ENCODE measurements at places on chromosomes 13 and 19. TPM values are rescaled to one million over a fixed set of nuclear protein-coding genes. Genes with fewer than 3 reads are reported as not detected.

The ITGBL1 gene
- 45.1 TPM for total RNA-seq

The PRMT1 gene
- total RNA-seq, result 298 TPM

The KCNK6 gene
- 3.0 TPM for total RNA-seq

The ZNF763 gene
- total RNA-seq, result 2.5 TPM

The PINLYP gene
- 7.2 TPM for total RNA-seq

The NLRP7 gene
- total RNA-seq, result not detected

The YJEFN3 gene
- 0.51 TPM for total RNA-seq

The VAV1 gene
- not detected for total RNA-seq

The CGB2 gene
- total RNA-seq, result not detected

The SLITRK6 gene
- 14.6 TPM for total RNA-seq

The LHB gene
- not detected for total RNA-seq

The SKA3 gene
- total RNA-seq, result 6.1 TPM

Measured in fibroblast of lung (primary cell).